ENCODE measurements at places on chromosomes 4 and X.

DNA sequence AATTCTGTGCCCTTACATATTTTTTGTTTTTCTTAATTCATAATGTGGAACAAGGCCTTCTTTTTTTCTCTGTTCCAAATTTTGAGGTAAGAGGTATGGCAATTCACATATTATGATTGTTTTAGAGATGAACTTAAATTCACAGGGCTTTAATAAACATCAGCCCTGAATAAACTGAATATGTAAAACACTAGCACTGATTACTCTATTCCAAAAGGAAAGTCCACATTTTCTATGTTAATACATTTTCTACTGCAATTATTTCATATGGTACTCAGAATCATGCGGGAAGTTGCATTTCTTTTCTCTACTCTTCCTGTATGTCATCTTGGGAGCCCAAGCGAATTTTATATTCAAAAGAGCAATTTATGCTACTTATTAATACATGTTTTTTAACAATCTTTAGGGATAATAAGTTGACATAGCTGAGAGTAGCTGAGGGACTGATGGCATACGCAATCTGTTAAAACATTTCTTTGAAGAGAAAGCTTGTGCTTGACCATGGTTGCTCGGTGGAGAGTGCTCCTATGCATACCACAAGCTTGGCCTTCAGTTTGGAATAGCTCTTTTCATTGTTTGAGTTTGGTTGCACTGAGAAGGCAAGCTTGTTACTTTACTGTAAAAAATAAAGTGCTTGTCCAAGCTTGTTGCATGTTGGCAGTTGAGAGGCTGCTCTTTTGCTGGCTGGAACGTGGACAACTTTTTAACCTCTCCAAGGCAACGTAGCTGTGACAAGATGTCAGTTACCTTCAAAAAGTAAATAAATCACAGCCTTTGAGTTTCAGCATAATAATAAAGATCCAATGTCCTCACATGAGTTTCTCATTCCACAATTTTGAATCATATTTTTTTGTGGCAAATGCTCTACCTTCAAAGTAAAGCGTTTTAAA is 196.3 kb upstream of the SPRY1 start:
- no peak for DNase-seq

GRCh38 chr4:5783486-5783885 is 72.5 kb downstream of the EVC start:
- DNase-seq, result no peak

GRCh38 chrX:14698790-14699189 is 169.5 kb downstream of the GLRA2 start:
- no peak for DNase-seq

DNA sequence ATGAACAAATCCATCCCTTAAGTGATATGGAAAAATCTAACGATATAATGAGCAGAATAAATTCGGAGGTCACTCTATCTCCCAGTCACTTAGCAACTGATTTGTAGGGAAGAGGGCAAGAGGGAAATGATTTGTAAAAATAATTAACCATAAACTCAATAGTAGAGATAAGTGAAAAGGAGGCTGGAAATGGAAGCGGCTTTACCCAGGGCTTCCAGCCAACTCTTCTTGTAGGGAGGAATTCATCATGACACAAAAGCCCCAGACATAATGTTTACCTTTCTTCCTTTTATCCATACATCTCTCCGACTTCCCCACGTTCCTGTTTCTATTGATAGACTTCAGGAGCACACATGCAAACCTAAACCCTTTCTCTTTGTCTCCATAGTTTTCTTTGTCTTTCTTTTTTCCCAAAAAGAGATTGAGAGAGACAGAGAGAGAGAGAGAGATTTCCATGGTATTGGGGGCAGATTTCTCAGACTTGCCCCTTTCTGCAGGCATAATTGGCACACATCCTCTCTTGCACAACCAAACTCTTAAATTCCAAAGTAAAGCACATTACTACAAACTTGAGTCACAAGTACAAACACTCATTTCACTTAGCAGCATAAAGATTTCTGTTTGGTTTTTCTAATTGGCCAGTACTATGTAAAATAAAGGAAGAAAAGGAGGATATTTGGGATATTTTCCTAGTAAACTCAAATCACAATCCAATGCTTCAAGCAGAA is 140.9 kb downstream of the MAPK10 start:
- no peak for DNase-seq

DNA sequence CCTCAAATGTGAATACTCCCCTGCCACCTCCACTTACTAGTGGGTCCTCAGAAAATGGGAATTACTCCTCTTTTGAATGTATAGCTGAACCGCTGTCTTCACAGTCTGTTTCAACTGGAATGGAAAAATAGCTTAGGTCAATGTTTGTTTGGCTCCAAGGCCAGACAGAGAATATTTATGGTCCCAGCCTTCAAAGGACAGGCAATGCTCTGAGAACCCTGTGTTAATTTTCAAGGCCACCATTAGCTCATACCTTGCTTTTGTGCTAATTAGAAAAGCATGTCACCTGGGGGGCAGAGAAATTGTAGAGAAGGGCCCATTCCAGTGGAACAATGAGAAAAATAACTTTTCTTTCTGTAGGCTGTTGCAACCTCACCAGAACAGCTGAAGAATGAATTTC is 4.6 kb upstream of the MORF4L2 start:
- no peak for DNase-seq

GRCh38 chrX:136210243-136210642 is 41.0 kb downstream of the MAP7D3 start:
- no peak for DNase-seq

GRCh38 chr4:80226094-80226493 is 28.8 kb downstream of the PRDM8 start:
- no peak for DNase-seq

DNA sequence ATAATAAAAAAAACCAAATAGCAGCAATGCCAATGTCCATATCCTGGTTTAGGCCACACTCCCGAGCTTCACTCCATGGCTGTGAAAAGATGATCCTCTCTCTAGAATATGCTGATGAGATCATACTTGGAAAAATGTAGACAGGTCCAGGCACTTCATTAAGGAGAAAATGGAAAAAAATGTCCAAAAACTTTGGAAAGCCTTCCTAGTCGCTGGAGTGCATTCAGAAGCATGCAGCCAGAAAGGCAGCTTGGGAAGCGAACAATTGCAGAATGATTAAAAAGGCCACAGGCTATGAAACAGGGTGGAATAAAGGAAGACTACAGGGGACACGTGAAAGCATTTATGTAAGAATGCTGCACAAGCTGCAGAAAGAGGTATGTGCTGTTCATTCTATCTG is 165.6 kb upstream of the HCCS start:
- no peak for DNase-seq

GRCh38 chrX:37075892-37076595 is 67.9 kb downstream of the FAM47C start:
- no peak for DNase-seq

DNA sequence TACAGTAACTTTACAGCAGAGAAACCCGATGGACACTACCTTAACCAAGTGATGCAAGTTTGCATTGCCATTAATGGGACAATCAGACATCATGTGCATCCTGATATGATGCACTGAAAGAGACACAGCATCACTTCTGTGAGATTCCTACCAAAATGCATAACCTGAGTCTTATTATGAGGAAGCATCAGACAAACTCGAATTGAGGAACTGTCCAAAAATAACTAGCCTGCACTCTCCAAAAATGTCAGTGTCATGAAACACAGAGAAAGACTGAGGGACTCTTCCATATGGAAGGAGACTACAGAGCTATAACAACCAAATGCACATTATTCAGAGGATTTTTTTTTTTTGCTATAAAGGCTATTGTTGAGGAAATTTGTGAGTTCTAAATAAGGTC is 66.6 kb upstream of the IQSEC2 start:
- DNase-seq, result no peak

GRCh38 chr4:168317621-168318020 is 931 bp downstream of the DDX60 start:
- DNase-seq, result no peak

DNA sequence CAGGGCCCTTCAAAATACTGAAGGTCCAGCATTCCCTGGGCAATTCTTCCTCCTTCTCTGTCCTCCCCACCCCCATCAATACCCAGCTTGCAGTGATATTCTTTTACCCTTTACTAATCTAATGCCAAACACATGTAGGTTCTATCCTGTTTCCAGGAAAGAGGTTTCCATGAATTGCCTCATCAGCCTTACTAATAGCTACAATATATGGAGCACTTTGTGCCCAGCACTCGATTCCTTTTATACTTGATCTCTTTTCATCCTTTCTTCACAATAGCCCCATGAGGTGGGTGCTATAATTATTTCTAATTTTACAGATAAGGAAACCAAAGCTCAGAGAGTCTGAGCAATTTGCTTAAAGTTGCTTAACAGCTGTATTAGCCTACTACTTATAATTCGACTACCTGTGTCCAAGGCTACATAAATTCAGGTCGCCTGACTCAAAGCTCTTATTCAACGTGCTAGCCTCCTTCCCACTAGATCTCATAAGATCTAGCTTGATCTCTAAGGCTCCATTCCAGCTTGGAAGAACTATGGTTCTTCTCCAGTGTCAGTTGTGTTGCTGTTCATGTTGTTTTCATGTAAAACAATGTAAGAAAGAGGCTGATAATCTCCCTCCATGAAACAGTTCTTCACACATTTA is 229.6 kb upstream of the PGRMC2 start:
- no peak for DNase-seq

GRCh38 chr4:139666735-139667281 is 1.2 kb downstream of the MGST2 start:
- no peak for DNase-seq

GRCh38 chr4:148998719-148999118 is 556.5 kb upstream of the NR3C2 start:
- no peak for DNase-seq

DNA sequence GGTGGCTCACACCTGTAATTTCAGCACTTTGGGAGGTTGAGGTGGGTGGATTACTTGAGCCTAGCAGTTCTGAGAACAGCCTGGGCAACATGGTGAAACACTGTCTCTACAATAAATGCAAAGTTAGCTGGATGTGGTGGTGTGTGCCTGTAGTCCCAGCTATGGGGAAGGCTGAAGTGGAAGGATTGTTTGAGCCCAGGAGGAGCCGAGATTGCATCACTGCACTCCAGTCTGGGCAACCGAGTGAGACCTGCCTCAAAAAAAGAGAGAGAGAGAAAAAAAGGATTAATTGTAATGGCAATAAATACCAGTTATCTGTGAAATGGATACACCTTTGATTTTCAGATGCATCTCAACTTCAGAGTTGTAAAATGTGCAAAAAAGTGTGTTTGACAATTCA is 58.8 kb downstream of the SPRY1 start:
- no peak for DNase-seq

DNA sequence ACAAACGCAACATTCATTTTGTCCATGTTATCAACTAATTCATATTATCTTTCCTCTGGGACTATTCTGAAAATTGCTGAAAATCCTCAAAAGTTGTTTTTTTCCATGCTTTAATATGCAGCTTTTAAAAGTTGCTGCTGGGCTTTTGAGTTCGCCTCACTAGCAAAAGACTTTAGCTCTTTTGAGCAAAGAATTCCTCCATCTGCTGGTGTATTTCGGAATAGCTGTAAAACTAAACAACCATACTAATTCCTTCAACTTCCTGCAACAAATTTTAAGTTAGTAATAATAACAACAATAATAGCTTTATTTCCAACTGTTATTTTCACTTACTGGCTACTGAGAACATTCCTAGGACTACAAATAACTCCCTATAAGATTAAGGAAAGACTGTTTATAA is 124.5 kb upstream of the PLAC1 start:
- DNase-seq, result no peak

- no peak for DNase-seq
Measured at GRCh38 chr4:87953826-87954225, 21.7 kb upstream of the SPP1 start.

DNA sequence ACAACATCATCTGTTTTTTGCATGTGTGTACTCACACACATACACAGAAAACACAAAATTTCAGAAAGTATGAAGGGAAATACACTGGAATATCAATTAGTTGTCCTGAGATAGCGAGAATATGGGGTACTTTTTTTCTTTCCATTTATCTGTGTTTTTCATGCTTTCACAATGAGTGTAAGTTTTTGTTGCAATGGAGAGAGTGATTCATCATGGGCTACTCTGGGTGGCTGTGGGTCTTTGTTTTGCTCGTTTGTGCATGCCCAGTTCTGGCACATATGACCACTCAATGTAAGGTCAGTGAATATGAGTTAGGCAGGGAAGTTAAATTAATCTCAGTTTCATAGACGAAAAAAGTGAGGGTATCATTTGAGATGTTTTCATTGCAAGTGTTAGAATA is 26.9 kb downstream of the XK start:
- DNase-seq, result no peak

- no peak for DNase-seq
Measured at GRCh38 chr4:101696276-101697010, 94.1 kb upstream of the BANK1 start.

DNA sequence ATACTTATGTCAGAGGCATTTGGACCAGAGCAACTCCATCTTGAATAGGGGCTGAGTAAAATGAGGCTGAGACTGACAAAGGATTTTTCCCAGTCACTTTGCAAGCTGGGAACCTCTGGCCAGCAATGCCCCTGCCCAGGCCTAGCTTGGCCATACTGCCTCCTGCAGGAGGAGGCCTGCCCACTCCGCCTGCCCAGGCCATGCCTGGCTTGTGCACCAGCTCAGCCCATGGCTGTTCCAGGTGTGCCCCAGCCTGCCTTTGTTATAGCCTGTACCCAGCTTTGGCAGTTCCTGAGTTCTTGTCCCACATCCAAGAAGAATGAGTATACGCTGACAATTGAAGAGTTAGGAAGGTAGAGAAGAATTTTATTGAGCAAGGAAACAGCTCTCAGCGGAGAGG is 176.1 kb downstream of the AASDH start:
- DNase-seq, result no peak

- DNase-seq, result no peak
Measured at GRCh38 chrX:80174925-80175574, 160.5 kb downstream of the TBX22 start.

DNA sequence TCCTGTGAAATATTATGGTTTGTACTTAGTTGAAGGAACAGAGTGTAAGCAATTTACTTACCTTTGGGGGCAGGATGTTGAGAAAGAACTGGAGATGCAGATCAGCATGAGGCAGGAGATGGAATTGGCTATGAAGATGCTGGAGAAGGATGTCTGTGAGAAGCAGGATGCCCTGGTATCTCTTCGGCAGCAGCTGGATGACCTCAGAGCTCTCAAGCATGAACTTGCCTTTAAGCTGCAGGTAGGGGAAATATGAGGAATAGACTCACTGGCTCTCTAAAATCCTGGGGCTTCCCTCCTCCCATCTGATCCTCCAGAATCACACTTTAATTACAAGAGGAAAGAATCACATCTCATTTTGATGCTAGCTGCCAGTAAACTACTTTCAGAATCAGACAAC is 51.0 kb downstream of the GRSF1 start:
- DNase-seq, result no peak

DNA sequence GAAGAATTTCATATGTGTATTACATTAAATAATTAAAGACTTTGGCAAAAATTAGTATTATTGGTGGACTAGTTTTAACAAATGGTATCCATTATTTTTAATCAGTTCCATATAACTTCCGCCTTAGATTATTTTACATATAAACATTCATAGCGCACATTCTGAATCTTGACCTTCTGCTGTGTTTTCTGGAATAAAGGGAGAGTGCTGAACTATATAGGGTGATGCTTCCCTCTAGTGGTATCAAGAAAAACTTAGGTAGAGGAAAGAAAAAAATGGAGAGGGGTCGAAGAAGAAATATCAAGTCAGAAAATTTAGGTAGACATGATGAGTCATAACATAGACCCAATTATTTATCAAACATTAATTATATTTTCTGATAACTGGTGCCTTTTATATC is 155.6 kb upstream of the PACRGL start:
- DNase-seq, result no peak

All from stimulated activated CD4-positive, alpha-beta T cell treated with anti-CD3 and anti-CD28 coated beads, TNF-alpha, amount 100 ng/mL, for 4 hours (primary cell).